ENCODE measurements at places on chromosomes 13 and 19.
A peak's percentile ranks its signal among the peaks of the same experiment; 100 is the strongest.

GRCh38 chr13:50509771-50510441, 333.6 kb downstream of the DLEU7 start:
- no peak for DNase-seq

GRCh38 chr19:1357531-1358109, 26.1 kb upstream of the NDUFS7 start:
- DNase-seq = no peak

DNA sequence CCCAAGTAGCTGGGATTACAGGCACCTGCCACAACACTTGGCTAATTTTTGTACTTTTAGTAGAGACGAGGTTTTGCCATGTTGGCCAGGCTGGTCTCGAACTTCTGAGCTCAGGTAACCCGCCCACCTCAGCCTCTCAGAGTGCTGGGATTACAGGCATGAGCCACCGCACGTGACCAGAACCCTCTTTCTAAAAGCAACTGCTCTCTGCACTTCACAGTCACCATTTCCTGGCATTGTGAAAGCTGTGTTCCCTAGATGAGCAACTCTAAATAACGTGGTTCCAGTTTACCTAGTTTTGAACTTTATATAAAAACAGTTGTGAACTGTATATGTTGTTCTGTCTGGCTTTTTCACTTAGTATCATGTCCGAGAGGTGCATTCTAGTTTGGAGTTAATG, 152.9 kb downstream of the SIPA1L3 start:
- peak; percentile 61 for DNase-seq

DNA sequence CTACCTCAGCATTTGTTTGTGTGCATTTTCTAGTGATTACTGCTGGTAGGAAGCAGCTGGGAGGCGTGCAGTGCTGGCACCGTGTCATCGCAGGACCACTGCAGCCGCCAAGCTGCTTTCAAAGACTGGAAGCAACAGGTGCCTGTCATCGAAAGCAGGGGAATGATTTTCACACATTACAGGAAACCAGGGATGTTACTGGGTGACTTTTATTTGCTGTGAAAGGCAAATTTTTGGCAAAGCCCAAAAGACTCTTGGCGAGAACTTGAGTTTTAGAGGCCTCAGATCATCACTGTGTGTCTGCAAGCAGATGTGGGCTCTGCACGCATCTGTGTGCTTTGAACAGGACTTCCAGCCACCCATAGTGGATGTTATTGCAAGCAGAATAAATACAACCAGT, 176.4 kb downstream of the FLT1 start:
- no peak for DNase-seq

- no peak for DNase-seq
Measured at GRCh38 chr13:109093998-109094397, 464.6 kb downstream of the MYO16 start.

DNA sequence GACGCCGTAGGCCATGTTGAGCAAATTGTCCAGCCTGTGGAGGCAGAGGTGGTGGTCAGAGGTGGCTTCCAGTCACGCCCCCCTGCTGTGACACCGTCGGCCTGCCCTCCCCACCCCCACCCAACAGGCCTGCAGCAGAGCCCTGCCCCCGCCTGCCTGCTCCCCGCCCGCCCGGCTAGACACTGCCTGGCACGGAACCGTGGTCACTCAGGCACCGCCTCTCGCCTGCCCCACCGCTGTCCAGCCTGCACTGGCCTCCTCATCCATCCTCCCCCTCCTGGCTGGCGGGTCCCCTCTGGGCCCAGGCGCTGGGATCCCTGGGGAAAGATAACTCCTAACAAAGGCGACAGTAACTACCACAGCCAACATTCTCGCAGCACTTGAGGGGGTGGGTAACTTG, 21.7 kb downstream of the PRKCSH start:
- no peak for DNase-seq
